Spinal cord (tissue), 10 donors: ENCODE measurements at places on chromosomes 6 and 20.

GRCh38 chr6:25446830-25447569 is 167.8 kb downstream of the CARMIL1 start:
- DNase-seq = no peak

- DNase-seq = no peak
Measured at GRCh38 chr6:139230391-139230840, 61.4 kb downstream of the TXLNB start.

- peak; percentile 51 for DNase-seq
Measured at GRCh38 chr6:89122625-89123024, 4.8 kb upstream of the SRSF12 start.

GRCh38 chr20:33796907-33797544 is 14.1 kb upstream of the CHMP4B start:
- DNase-seq = no peak

GRCh38 chr6:160133441-160134336 is 12.1 kb downstream of the SLC22A1 start:
- no peak for DNase-seq

- DNase-seq = no peak
Measured at GRCh38 chr6:37131104-37131959, 38.6 kb upstream of the PIM1 start.

DNA sequence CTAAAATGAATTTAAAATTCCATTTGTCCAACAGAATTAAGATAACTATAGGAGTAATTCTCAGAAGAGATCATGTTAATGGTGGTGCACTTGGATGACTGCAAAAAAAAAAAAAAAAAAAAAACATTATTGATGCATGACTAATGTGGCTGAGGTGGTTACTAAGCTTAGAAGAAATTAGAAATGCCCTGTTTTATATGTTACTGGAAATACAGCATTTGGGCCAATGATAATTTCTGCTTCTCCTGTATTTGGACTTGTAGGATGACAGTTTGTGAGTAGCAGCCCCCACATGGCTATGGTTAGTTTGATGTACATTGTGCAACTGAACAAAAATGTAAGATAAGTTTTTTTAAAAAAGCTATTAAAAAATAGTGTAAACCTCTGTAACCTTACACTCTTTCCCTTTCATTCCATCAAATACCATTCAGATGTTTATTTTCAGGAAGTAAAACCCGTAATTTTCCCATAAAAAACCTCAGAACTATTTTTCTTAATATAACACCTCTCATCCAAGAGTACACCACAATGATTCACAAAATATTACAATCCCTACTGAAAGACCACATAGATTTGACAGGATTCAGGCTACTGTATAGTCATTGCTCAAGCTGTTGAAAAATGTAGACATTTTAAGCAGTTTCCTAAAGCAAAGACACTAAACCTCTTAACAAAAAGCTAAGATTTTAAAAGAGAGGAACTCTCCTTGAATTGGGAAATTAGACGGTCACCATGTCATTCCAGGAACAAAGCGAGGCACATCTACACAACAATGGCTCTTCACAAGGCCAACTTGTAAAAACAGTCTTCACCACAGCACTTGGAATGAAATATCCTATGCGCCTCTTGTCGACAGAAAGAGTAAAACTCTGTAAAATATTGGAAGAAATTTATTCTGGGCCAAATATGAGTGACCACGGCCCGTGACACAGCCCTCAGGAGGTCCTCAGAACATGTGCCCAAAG is 83.0 kb downstream of the WDR27 start:
- DNase-seq = no peak

GRCh38 chr20:2804852-2805688 is 4.6 kb upstream of the CPXM1 start:
- DNase-seq = no peak

DNA sequence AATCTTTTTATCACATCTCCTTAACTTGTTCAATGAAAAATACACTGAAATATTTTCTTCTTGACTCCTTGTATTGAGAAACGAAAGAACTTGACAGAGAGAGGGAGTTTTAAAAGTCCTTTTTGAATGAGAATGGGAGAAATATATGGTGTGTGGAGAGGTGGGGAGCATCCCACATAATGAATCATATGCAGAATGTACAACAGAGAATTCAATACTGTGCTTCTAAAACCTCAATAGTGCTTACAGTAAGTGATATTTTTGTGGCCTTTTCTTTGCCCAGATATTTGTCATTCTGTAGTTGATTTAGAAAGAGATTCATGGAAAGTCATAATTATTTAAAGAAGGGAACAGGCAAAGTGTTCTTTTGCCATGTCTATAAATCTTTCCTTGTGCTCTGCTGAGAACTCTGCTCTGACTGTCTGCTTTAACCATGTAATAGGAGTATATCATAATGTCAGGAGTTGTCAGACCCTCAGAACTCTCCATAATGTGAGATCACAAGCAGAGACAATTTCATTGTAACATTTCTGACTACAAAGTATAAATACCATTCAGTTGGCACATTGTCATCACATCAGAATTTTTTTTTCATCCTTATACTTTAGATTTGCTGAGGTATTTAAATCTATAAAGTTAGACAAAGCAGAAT is 32.8 kb upstream of the HS3ST5 start:
- DNase-seq = peak; percentile 25

GRCh38 chr20:7346026-7346425 is 578.5 kb downstream of the BMP2 start:
- DNase-seq = no peak

- DNase-seq = no peak
Measured at GRCh38 chr20:36527331-36528125, 13.8 kb upstream of the MYL9 start.

GRCh38 chr6:166591026-166591425 is 4.5 kb upstream of the RAMACL start:
- no peak for DNase-seq

DNA sequence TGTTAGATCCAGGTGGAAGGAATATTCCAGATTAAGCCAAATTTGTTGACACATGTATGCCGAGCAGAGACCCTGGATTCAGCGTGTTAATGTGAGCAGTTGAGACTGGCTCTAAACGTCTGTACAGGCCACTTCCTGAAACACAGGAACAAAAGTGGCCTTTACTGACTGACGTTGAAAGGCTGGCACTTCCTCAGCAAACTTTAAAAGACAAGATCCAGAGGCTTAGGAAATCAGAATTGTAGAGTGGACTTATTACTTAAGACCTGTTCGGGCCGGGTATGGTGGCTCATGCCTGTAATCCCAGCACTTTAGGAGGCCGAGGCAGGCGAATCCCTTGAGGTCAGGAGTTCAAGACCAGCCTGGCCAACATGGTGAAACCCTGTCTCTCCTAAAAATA is 125.7 kb upstream of the ARID1B start:
- no peak for DNase-seq

GRCh38 chr20:50924261-50924920 is 6.8 kb downstream of the ADNP start:
- DNase-seq = no peak

DNA sequence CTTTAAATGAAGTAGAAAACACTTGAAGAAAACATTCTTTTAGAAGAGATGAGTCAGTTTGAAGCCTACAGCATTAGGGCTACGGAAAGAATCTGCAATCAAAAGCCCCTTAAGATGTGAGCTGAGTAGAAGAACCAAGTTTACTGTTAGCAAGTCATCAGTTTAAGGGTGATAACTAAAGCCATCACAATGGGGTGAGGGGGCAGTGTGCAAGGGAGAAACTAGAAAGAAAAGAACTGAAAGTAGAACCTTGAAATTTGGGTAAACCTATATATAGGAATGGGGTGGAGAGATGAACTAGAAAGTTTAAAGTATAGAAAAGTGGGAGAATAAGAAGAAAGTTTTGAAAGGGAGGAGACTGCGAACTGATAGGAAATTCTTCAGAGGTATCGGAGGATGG is 212.9 kb downstream of the COL19A1 start:
- DNase-seq = no peak

DNA sequence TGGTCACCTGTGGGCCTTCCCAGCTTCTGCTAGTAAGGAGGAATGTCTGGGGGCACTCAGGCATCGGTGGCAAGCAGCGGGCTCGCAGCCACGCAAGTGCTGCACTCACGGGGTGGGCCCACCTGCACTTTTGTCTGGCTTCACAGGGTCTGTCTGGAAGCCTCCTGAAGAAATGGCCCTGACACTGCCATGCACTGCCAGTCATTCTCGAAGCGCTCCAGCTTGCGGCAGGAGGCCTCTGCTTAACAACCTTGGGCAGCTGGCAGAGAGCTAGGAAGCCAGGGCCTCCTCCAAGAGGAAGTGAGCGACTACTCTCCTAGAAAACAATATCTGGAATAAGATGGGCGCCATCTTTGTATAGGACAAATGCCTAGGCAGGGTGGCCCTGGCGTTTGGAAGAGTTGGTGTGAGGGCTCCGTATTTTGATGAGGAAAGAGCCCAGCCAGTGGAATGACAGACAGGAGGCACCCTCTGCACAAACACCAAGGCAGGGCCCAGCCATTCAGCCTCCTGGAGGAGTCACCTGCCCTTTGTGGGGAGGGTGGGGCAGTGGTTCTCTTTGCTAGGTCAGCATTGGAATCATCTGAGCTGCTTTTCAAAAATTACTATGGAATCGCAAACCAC is 113.9 kb downstream of the SYNDIG1 start:
- DNase-seq = no peak

- DNase-seq = no peak
Measured at GRCh38 chr20:48938670-48939069, 17.2 kb downstream of the ARFGEF2 start.

GRCh38 chr6:56484669-56485068 is 158.0 kb downstream of the DST start:
- DNase-seq = no peak

GRCh38 chr20:36154700-36155628 is at the start of gene EPB41L1:
EPB41L1 (plus strand) TSS chr20:36154740; CDS start chr20:36173778, 19,038 bp downstream.
- DNase-seq = no peak

DNA sequence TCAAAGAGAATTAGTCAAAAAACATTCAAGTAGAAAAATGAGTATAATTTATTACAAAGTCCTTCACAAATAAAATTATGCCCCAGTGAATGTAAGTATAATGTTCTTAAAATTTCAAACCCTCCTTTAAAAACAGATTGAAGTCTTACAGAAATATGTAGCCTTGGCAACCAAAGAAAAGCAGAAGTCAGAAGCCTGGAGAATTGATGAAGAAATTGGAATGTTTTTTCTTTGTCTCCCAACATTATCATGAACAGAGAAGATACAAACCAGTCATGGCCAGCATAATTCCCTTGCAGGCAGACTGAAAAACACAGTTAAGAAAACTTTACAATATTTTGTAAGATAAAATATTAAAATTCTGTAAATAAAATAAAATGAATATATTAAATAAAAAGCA is 221.9 kb downstream of the TBC1D32 start:
- DNase-seq = no peak

DNA sequence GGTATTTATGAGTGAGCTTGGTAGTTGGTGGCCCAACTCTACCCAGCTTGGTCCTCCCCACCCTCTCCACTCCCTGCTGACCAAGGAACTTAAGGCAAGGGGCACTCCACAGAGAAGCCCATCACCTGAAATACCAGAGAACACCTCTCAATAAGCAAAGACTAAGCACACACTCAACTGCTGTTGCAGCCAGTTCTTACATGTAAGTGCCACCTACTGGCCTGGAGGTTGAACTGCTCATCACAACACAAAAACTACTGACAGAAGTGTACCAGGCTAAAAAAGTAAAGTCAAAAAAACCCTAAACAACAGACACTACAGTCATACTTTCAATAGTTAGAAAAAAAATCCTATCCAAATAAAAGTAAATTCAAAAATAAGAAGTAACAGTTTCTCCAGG is 146.2 kb downstream of the FAM83B start:
- no peak for DNase-seq

GRCh38 chr6:158769771-158770432 is 49.3 kb downstream of the EZR start:
- peak; percentile 57 for DNase-seq

DNA sequence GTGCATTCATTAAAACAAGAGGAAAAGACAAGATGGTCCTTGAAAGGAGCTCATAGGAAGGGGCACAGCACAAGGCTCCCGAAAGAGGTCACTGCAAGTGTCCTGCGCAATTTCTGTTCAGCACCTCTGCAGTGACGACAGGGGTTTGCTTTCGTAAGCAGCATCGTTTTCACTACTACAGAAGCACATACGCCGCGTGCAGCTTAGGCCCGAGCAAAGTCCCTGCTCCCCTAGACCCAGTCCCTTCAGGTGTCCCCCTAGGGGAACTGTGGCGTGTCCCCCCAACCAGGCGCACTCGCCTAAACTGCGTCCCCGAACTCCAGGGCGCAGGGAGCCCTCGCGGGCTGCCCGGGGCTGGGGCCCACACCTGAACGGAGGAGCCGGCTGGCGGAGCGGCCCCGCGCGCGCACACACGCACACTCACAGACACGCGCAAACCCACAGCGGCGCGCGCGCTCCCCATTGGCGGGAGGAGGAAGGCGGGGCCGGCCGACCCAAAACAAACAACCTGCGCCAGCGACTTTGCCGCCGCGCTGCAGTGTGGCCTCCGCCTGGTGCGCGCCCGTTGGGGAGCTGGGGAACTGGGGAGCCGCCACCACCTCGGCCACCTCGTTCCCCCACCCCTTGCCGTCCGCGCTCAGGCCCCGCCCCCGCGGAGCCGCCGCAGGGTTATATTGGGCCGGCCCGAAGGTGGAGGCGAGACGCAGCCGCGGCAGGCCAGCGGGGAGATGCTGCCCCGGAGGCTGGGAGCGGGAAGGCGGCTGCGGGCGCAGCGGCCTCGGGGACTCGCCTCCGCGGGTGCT is at the start of gene FOXQ1:
TSS of gene FOXQ1 (plus strand) at position 699 of the 803 bp plus-strand sequence. CDS start 607 bp downstream, outside the sequence.
- DNase-seq = no peak

- no peak for DNase-seq
Measured at GRCh38 chr20:5153612-5154542, 27.1 kb downstream of the CDS2 start.

GRCh38 chr6:139941826-139942225 is 567.4 kb upstream of the CITED2 start:
- DNase-seq = no peak

- no peak for DNase-seq
Measured at GRCh38 chr6:318243-318890, 26.1 kb downstream of the DUSP22 start.

DNA sequence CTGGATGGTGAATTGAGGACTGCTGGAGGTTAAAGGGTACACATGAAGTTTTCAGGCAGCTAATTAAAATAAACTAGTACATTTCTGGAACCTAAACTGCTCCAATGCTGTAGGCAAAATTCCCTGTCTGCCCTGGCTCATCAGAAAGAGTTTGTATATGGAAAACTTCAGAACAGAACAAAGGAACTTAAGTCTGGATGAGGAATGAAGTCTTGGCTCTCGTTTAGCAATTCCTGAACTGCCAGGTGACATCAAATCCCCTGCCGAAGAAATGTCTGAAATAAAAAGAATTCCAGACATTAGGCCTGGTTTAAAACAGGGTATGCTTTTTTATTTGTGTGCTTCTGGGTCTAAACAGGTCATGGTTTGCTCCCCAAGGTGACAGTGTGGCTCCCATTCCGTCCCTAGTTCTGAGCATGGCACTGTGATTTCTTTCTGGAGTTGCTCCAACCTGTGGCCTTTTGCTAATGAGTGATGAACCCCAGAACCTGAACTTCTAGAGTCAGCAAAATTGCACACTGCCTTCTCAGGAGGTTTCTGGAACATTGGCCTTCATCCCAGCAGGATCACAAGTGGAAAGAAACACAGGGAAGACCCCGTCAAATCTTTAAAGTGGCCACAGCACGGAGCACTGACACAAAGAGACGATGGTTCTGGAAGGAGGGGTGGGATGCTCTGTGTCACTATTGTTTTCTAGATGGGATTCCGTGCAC is 129.4 kb upstream of the NAA20 start:
- DNase-seq = no peak
